ENCODE measurements at places on chromosomes 5 and 9.

DNA sequence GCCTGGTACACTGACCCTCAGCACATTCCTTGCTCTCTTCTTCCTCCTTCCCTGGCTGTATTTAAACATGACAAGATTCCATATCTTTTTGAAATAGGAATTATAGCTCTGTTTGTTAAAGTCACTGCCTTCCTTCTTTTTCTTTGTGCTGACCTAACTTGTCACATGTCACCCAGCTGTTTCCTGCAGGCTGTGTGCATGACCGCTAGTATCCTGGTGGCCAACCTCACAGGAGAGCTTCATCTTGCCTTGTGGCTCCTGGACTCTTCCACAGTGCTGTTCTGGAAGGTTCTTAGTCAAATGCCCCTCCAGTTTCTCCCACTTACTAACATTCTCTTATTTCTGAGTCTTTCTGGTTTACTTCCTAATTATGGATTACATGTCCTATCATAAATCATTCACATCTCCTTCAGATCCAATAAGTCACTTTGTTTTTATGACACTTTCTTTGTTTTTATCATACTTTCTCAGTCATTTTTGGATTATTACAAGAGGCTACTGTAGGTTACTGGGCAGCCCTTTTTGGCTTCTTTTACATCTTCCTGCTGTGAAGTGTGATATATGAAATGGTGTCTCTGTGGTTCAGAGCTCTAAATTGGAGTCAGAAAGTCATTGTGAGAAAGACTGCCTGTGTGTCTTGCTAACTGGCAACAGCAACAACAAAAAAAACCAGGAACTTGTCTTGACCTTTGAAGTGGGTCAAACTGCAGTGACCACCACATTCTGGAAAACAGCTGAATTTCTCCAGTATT lies 463.6 kb upstream of the DAP start:
- DNase-seq = no peak

DNA sequence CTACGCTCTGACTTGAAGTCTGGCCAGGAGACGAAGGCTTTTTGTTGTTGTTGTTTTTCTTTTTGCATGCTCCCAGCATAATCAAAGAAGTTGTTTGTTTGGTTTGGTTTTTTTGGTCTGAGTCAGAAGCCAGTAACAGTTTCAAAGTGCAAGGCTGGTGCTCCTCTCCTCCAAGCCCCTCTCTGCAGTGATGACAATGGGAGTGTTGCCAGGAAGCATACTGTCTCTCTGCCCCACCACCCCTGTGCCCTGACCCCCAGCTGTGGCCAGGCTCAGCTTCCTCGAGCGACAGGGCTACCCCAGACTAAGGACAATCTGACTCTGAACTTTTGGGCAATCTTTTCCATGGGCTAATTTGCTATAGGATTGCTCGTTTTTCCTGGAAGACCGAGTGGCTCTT lies 173.8 kb upstream of the PITX1 start:
- DNase-seq = no peak

- no peak for DNase-seq
Measured at GRCh38 chr9:133932633-133933032, 59.5 kb downstream of the VAV2 start.

GRCh38 chr5:132488590-132488989 lies 2.0 kb downstream of the IRF1 start:
- DNase-seq = no peak

- DNase-seq = no peak
Measured at GRCh38 chr5:57727591-57727990, 245.0 kb upstream of the ACTBL2 start.

DNA sequence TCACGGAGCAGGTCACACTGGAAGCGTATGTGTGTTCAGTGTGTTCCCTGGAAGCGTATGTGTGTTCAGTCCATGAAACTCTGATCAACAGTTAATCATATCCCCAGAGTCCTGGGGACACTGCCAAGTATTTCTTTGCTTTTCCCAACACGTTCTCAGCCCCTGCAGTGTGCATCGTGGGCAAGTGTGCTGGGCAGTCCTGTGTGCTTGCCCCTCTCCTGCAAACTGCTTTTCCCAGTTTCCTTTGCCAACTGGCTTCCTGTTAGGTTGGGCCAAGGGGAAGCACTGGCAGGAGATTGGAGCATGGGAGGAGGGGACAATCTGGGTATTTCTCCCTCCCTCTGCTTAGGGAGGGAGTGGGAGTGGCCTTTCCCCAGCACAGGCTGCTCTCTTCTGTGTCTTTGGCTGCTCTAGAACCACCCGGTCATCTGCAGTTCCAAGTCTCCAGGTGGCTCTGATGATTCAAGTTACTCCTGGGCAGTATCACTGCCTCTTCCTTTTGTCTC lies 36.8 kb upstream of the NEK6 start:
- no peak for DNase-seq

- DNase-seq = no peak
Measured at GRCh38 chr5:54093081-54093492, 217.3 kb downstream of the ARL15 start.

- no peak for DNase-seq
Measured at GRCh38 chr5:177509991-177510566, 453 bp upstream of the DOK3 start.

GRCh38 chr5:118247458-118247857 lies 740.9 kb downstream of the DTWD2 start:
- DNase-seq = no peak

DNA sequence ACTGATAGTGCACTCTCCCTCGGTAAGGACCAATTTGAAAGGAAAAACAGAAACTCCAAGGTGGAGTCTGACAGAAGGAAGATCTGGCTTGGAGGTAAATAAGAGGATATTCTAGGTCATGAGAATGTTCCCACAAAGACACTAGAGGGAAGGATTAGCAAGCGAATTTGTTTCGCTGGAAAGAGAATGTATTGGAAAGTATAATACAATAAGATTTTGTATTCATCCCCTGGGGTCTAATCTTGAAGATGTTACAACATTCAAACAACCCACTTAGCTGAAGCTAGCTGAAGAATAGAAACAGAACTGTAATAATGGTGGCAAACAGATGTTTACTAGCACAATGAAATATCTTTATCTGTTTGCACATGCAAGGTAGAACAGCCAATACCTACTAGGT lies 158.7 kb downstream of the GNAQ start:
- DNase-seq = no peak

DNA sequence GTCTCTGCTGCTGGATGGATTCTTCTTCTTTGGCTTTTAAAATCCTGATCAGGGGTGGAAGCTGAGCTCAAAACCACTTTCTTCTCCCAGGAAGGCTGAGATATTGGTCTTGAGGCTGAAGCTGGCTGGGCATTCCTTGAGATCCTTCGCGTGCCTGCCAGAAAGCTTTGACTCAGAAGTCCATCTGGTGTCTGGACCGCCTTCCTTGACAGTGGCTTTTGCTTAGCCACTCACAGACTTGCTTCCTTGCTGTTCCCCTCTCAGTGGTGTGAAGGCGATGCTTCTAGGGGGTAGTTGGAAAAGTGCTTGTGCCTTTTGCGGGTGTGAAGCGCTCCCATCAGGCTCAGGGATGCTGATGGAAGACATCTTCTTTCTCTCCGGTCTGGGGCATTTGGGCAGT lies 45.9 kb downstream of the RGS3 start:
- no peak for DNase-seq

- no peak for DNase-seq
Measured at GRCh38 chr9:125538092-125538473, 168.9 kb downstream of the MAPKAP1 start.

DNA sequence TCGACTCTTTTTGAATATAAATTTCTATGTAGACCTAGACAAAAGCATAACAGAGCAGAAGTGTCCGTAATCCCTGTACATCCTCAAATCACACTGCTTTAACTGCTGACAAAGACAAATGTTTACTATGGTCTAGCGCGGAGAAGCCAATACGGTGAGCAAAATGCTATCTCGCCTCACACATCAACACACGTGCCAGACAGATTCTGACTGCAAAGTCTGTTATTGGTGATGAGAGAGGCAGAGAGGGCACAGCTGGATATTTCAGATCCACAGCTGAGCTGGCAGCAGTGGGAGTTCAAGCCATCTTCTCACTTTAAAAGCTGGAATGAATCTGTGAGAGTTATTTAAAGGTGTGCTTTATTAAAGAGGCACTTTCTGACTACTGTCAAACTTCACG lies 124.3 kb downstream of the ARL15 start:
- no peak for DNase-seq

GRCh38 chr5:142726188-142726731 lies 40.4 kb upstream of the FGF1 start:
- DNase-seq = no peak

DNA sequence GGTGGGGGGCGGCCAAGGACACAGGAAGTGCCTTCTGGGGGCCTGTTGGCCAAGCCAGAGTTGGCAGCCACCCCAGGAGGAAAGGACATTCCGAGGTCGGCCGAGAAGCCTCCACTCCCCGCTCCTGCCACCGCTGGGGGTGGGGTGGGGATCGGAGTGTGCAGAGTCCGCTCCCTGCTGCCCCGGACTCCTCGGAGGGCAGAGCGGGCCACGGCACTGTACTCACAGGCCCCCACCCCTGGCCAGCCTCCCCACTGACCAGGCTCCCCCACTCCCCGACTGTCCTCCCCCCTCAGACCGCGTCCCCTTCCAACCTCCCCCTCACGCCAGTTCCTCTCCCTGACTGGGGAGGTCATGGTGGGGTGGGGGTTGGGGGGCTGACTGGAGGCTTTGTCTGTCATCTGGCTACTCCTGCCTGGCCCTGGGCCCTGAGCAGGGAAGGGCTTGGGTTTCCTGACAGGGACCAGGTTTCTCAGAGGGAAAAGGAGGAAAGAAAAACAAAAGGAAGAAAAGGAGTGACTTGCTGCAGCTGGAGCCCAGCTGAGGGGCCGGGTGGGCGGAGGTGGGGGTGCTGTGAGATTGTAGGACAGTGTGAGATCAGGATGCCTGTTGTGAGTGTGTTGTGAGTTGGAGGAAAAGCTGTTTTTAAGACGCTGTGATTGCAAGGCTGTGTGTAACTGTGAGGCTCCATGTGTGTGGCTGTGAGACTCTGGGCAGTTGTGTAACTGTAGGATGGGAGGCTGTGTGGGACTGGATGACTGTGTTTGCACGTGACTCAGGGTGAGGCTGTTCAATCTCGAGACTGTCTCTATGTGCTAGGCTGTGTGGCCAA lies 29.7 kb downstream of the CNTFR start:
- no peak for DNase-seq

- DNase-seq = no peak
Measured at GRCh38 chr9:37952731-37953130, 48.8 kb upstream of the SLC25A51 start.

DNA sequence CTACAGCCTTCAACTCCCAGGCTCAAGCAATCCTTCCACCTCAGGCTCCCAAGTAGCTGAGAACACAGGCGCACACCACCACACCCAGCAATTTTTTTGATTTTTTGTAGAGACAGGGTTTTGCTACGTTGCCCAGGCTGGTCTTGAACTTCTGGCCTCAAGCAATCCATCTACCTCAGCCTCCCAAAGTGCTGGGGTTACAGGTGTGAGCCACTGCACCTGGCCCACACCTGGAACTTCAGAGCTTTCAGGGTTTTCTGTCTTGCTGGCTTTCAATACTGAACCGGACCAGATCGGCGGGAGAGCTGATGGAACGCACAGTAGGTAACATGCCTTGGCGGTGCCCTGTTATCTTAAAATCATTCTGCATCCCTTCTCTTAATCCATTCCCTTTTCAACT lies 30.8 kb downstream of the IPPK start:
- DNase-seq = no peak

- peak; percentile 62 for DNase-seq
Measured at GRCh38 chr5:168851902-168852321, 272.7 kb upstream of the PANK3 start.

DNA sequence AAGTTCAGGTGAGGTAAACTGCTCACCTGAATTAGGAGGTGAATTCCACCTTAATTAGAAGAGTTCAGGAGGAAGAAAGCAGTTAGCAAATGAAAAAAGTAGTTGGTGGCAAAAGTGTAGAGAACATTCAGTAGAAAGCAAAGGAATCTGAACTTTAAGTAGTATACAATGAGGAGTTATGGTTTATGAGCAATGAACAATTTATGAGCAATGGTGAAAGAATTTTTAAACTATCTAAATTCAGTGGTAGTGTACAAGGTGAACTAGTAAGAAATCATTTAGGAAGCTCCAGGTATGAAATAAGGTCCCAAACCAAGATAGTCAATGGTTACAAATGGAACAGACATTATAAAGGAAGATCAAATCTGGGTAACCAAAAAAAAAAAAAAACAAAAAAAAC lies 3.1 kb downstream of the CETN3 start:
- DNase-seq = no peak

DNA sequence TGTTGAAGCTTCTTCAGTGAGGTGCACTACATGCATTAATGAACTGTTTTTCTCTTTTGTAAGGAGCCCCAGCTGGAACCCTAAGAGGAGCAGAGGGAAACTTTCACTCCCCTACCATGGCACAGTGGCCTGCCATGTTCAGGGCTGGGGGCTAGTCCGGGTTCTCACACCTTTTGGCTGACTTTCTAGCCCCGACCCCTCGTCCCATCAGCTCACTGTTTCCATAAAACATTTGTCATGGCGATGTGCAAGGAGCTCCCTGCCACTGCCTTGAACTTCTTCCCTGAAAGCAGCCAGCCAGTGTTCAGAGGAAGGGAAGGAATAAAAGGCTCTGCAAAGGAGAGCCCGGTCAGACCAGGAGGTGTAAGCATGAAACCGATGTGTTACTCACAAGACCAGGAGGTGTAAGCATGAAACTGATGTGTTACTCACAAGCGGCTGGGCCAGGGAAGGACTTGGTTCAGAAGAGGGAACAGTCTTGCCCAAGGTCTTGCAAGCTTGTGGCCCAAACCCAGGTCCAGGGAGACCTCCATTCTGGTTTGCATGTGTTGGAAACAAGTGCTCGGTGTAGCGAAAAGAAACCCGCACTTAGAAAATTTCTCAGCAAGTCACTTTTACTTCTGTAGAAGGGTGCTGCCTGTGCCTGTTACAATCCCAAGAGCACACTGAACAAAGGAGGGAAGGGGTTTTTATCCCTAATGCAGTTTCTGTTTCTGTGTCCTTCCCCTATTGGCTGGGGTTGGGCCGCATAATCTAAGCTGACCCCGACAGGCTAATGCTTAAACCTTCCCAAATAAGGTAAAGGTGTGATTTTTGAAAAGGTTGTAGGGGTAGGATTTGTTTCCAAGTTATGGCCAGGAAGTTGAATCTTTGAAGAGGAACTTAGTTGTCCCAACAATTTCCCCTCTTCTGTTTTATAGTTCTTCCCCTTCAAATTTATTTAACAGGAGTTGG lies 3.4 kb upstream of the ABO start:
- no peak for DNase-seq

DNA sequence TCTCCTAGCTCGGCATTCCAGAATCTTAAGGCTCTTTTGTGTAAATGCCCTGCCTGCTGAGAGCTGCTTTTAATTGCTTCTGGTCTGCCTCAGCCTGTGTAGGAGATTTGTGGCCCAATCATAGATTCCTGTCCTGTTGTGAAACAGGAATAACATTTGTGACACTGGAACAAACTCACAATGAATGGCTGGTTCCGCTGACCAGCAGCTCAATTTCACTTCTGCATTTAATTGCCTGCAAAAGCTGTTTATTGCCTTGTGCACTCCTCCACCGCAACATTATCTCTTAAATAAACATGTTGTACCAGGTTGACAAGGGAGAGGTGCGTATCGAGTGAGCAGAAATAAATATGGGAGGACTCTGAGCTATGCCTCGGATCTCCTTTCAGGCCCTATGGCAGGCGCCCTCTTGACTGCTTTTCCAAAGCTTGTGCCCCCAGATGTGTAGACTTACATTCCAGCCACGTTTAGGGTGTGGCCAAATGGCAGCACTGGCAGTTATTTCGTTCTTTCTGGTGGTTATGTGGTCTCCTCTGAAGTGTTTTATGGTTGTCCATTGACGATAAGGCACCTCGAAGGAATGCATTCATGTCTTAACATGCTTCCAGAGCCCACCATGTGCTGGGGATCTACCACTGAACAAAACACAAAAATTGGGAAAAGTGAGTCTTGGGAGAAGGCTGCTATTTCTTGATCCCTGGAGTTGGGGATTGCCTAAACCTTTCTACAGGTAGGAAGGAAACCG lies 58.1 kb downstream of the DMRT1 start:
- DNase-seq = no peak

GRCh38 chr5:125717209-125717608 lies 706.0 kb upstream of the GRAMD2B start:
- DNase-seq = no peak
